ENCODE measurements at places on chromosomes 13 and 19.

GRCh38 chr13:96771486-96772367, 222.5 kb downstream of the OXGR1 start:
- no peak for DNase-seq

GRCh38 chr13:87942205-87942604, 271.0 kb downstream of the SLITRK5 start:
- DNase-seq = no peak

DNA sequence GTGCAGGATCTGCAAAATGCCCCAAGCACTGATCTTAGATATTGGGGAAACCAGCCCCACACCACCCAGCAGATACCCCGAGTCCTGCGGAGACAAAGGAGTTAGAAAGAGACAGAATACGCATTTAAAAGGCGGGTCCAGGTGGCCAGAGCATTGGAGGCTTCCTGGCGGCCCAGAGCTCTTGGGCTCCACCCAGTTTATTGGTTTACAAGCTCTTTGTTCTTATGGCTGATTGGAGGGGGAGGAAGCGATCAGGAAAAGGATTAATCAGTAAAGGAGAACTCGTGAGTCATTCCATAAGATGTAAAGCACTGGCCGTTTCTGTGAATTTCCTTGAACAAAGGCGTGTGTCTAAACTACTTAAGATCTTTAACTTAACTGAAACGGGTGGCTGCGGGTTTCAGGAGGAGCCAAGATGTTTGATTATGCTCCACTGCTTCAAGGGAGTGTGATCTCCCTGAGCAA, 926 bp downstream of the ZNF587 start:
- peak; percentile 2 for DNase-seq

- DNase-seq = peak; percentile 5
Observed at GRCh38 chr13:37715606-37716015, 117.0 kb upstream of the POSTN start.

- no peak for DNase-seq
Observed at GRCh38 chr19:41928754-41929535, 696 bp upstream of the ERFL start.

- no peak for DNase-seq
Observed at GRCh38 chr19:402786-403185, 6.2 kb downstream of the C2CD4C start.

GRCh38 chr19:47283405-47284059, 8.8 kb downstream of the INAFM1 start:
- DNase-seq = no peak

DNA sequence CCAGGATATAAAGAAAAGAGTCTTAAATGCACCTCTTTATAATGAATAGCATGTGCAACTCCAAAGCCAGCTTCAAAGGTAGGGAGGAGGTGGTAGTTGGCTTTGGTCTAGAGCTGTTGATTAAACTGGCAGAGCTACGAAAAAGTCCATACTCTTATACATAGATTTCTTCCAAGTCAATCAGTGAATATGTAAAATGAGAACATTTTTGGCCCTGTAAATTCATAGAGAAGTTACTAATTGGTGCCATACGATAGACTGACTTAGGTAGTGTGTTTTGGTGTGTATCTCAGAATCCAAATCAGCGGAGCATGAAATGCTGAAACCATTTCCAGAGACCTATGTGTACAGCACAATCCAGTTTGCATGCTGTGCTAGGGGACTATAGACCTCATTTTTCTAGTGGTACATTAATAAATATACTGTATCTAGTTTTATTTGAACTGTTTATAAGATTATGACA, 17.1 kb upstream of the DPY19L3 start:
- DNase-seq = no peak

- no peak for DNase-seq
Observed at GRCh38 chr13:32720026-32720425, 133.8 kb downstream of the PDS5B start.

GRCh38 chr13:103006641-103007426, 59.4 kb downstream of the SLC10A2 start:
- DNase-seq = no peak
